LoVo (cell line): ENCODE measurements at places on chromosomes 4 and X.

GRCh38 chr4:1732911-1733310, 11.6 kb downstream of the TACC3 start:
- no peak for DNase-seq

DNA sequence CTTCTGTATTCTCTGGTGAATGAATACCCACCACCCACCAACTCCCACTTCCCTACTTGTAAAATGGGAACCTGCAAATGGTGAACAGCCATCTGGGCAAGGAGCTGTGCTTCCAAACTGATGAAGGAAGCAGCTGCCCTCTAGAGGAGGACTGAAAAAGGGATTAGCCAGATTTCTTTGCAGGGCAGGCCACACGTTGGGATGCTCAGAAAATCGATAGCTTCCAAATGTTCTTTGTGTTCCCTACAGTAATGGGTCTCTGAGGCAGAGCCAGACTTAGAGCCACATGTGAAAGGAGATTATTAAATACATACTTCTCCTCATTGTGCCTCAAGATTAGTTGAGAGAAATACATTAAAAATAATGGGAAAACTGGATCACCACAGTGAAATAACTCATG, 39.3 kb upstream of the LPAR4 start:
- DNase-seq: no peak

DNA sequence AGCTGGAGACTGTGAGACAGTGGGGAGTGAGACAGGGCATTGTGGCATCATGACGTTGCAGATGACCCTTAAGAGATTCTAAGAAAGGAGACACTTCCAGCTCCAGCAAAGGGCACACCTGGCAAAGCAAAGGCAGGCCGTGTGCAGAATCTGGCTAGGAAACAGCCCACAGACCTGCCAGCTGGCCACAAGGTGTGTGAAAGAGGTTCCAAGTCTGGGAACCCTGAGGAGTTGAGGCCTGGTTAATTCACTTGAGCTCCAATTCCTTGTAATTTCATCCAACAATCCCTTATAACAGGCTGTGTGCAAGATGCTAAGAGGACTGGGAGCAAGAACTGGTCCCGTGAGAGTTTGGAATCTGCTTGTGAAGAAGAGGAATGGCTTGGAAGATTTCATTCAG, 72.8 kb upstream of the FAM9A start:
- no peak for DNase-seq

DNA sequence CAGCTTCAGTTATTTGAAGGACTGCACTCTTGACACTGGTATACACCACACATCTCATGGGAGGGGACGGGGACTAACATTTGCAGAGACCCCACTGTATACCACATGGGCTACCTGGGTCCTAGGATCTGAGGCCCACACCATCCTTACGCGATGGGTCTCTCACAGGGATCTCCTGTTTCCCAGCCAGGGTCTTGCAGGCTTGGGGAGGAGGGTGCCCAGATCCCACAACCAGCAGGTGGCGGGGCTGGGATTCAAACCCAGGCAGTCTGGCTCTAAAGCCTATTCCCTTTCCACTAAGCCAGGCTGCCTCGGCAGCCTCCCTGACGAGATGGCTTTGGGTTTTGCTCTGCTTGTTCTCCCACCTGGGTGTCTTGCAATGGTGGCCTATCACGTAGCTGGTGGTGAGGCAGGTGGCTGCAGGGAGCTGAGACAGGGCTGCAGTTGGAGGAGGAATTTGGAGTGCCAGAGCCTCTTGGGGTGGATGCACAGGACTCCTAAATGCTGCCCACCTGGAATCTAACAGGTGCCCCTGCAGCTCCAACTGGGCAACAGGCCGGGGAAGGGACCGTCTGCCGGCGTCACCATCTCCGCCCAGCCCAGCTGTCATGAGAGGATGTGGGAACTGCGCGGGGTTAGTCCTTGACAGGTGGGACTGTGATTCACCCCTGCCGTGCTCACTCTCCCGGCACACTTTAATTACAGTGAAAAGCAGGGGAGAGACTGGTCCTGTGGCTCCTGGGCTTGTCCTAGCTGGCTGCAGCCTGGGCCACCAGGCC, 110.7 kb downstream of the PSAPL1 start:
- DNase-seq: no peak

DNA sequence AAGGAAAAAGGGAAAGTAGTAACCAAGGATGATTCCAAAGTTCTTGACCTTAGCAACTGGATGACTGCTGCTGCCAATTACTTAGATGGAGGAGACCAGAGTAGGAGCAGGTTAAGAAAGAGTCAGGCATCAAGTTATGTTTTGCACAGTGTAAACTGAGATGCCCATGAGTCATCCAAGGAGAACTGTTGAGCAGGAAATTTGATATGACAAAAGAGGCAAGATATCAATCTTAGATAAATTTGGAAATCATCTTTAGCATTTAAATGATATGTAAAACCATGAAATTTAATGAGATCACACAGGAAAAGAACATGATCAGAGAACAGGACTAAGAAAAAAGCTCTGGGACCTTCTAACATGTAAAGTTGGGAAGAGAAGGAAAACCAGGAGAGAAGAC, 361.3 kb downstream of the OPHN1 start:
- DNase-seq: no peak

- no peak for DNase-seq
Measured at GRCh38 chrX:5458300-5458842, 770.3 kb downstream of the NLGN4X start.

- DNase-seq: no peak
Measured at GRCh38 chr4:100079264-100079663, 111.0 kb downstream of the DDIT4L start.

DNA sequence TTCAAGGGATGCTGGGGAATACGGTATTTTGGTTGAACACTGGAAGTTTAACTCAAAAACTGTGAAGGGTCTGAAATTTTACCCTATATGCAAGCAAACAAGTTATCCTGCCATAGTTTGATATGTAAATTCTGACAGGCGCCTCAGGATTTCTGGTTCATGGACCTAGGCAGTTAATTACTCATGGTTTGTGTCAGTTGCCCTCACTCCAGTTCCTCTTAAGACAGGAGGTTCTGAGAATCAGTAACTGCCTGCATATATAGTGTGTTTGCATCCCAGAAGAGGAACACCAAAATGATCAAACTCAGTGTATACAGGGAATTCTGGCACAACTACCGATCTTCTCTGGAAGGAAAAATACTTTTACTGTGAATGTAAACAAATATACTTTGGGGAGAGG, 360.4 kb upstream of the NWD2 start:
- DNase-seq: no peak

DNA sequence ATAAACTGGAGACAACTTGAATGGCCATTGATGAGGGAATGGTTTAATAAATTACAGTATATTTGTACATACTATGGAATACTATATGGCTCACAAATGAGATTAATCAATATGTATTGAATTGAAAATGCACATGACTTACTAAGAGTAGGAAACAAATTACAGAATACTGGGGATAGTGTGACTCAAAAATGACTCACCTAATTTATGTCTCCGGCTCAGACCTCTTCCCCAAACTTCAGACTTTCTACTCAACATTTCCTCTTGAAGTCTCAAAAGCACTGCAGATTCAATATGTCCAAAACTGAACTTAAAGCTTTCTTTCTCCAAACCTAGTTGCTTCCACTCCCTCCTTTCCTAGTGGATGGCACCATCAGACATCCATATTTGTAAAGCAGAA, 28.8 kb upstream of the GRIA3 start:
- DNase-seq: no peak

GRCh38 chrX:133838761-133839676, 146.4 kb downstream of the GPC3 start:
- peak; percentile 1 for DNase-seq

DNA sequence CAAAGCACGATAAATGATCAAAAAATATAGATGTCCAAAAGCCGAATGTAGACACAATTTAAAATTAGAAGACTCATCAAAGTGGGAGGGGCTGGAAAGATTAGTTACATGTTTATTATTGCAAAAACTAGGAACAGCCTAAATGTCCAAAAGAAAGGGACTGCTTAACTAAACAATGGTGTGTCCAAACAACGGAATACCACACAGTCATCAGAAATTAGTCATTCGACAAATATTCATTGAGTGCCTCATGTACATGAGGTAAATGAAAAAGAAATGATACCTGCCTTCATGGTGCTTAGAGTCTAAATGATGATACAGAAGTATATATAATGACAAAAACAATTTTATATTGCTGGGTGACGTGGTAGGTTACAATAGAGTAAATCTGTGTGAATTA, 139.7 kb downstream of the MAML3 start:
- no peak for DNase-seq

DNA sequence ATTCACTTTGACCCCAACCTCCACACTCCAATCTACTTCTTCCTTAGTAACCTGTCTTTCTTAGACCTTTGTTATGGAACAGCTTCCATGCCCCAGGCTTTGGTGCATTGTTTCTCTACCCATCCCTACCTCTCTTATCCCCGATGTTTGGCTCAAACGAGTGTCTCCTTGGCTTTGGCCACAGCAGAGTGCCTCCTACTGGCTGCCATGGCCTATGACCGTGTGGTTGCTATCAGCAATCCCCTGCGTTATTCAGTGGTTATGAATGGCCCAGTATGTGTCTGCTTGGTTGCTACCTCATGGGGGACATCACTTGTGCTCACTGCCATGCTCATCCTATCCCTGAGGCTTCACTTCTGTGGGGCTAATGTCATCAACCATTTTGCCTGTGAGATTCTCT, 344 bp downstream of the OR13H1 start:
- DNase-seq: no peak

- DNase-seq: no peak
Measured at GRCh38 chrX:7346021-7346420, 198.1 kb upstream of the PUDP start.

- no peak for DNase-seq
Measured at GRCh38 chr4:111031596-111031995, 408.7 kb upstream of the PITX2 start.

DNA sequence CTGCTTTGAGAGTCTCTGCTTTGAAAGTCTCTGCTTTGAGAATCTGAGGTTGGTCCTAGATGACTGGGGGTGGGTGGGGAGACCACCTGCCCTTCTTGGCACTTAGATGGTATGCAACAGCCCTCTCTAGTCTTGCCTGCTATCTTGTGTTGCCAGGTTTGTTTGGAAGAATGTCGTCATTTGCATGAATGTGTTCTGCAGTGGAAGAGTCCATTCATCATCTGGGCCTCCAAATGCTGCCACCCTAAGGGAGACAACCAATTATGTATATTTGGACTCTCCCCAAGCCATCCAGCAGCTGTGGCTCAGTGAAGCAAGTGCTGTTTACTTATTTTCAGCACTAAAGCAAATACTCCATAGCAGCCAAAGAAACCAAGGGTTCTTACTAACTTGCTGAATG, 44.6 kb upstream of the TRPC5OS start:
- DNase-seq: no peak

- no peak for DNase-seq
Measured at GRCh38 chrX:109987884-109988283, 15.0 kb upstream of the TMEM164 start.

DNA sequence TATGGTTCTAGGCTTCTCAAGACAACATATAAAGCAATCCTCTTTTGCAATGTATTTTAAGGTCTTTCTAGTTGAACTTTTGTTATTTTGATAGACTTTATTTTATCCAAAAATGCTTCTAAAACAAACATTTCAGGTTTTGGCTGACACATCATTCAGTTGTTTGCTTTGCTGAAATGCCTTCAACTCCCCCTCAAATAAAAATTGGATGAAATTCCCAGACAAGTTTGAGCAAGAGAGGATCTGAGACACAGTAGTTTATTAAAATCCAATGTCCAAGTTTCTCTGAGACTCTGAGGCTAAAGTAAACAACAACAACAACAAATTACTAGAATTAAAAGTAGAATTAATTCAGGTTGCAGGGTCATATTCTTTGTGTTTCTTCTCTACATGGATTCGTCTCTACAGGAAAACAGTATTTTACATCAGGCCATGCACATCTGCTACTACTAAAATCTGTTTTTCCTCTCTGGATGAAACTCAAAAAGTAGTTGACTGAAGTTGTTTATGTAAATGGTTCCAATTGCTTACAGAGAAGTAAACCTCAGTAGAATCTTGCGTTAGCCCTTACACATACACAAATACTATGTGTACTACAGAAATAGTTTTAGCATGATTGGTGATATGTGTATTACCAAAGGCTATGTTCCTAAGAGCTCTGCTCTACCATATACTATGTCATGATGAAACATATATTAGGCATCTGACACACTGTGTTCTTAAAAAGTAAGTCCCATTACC, 64.9 kb downstream of the PRSS12 start:
- DNase-seq: no peak
